B cell (primary cell): ENCODE measurements at places on chromosomes 12 and 14. TPM values are rescaled to one million over a fixed set of nuclear protein-coding genes. Genes with fewer than 3 reads are reported as not detected.

The LBHD2 gene
- not detected in 2 replicates for total RNA-seq

The ZDHHC17 gene
- 75.0 and 86.7 TPM in 2 replicates for total RNA-seq

The PLEKHA5 gene
- total RNA-seq, result 0.22 TPM in 1 of 2 replicates, not detected in the other

The TAS2R9 gene
- total RNA-seq, result not detected in 2 replicates

The IL23A gene
- total RNA-seq, result 18.5 and 20.5 TPM in 2 replicates

The ZNF891 gene
- total RNA-seq, result 6.8 and 7.7 TPM in 2 replicates

The PGF gene
- total RNA-seq, result 0.44 and 0.47 TPM in 2 replicates

The TOMM20L gene
- total RNA-seq, result 0.70 and 1.3 TPM in 2 replicates

The DDX47 gene
- total RNA-seq, result 89.1 and 93.7 TPM in 2 replicates

The PZP gene
- not detected in 2 replicates for total RNA-seq

The CISTR gene
- total RNA-seq, result not detected in 2 replicates

The MANSC1 gene
- 0.32 and 0.73 TPM in 2 replicates for total RNA-seq

The KICS2 gene
- total RNA-seq, result 18.7 and 21.2 TPM in 2 replicates

The DCTN2 gene
- 94.3 and 97.6 TPM in 2 replicates for total RNA-seq

The RERGL gene
- total RNA-seq, result not detected in 2 replicates

The HAL gene
- 4.8 and 5.9 TPM in 2 replicates for total RNA-seq

The MEG3 gene
- total RNA-seq, result not detected in 2 replicates

The SPX gene
- 0.39 TPM in 1 of 2 replicates, not detected in the other for total RNA-seq

The CCDC175 gene
- not detected in 2 replicates for total RNA-seq

The PTPN21 gene
- total RNA-seq, result not detected in 2 replicates

The SIX4 gene
- not detected in 2 replicates for total RNA-seq

The FOXN4 gene
- total RNA-seq, result not detected in 2 replicates

The HVCN1 gene
- 216 and 228 TPM in 2 replicates for total RNA-seq

The KRT1 gene
- total RNA-seq, result not detected in 2 replicates

The TMCC3 gene
- total RNA-seq, result 8.8 and 10.1 TPM in 2 replicates

The CNTN1 gene
- not detected in 2 replicates for total RNA-seq

The PDE3A gene
- total RNA-seq, result not detected in 2 replicates

The GNG2 gene
- 57.6 and 69.8 TPM in 2 replicates for total RNA-seq

The AP4S1 gene
- 15.9 and 21.1 TPM in 2 replicates for total RNA-seq

The CCDC197 gene
- not detected in 2 replicates for total RNA-seq

The TTC9 gene
- total RNA-seq, result 14.0 and 16.3 TPM in 2 replicates

The NRXN3 gene
- total RNA-seq, result not detected in 2 replicates

The AVPR1A gene
- not detected in 2 replicates for total RNA-seq

The SIX1 gene
- 0.12 TPM in 1 of 2 replicates, not detected in the other for total RNA-seq

The PCED1B gene
- 45.8 and 48.0 TPM in 2 replicates for total RNA-seq

The KERA gene
- total RNA-seq, result not detected in 2 replicates

The RBP5 gene
- 0.63 and 1.1 TPM in 2 replicates for total RNA-seq

The RFX4 gene
- total RNA-seq, result not detected in 2 replicates

The HOXC4 gene
- 6.4 and 6.5 TPM in 2 replicates for total RNA-seq

The KRT83 gene
- total RNA-seq, result not detected in 2 replicates

The APOF gene
- not detected in 2 replicates for total RNA-seq
